ENCODE measurements at places on chromosomes 3 and 15.

DNA sequence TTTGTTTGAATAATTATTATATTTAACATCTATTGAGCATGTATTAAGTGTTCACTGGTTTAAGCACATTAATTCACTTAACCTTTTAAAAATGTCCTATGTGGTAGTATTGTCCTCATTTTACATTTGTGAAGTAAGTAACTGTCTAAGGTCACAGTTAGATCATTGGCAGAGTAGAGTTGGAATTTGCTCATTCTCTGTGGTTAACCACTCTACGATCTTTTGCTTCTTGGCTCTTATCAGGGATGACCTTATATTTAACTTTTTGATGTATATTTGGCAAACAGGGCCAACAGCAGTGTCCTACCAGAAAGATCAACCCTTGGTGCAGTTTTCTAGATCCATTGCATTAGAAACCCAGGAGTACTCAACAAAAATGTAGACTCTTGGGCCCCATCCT lies 34.0 kb downstream of the PXK start:
- DNase-seq: no peak

GRCh38 chr15:56732886-56733135 lies 498 bp downstream of the ZNF280D start:
- peak; percentile 38 for DNase-seq

DNA sequence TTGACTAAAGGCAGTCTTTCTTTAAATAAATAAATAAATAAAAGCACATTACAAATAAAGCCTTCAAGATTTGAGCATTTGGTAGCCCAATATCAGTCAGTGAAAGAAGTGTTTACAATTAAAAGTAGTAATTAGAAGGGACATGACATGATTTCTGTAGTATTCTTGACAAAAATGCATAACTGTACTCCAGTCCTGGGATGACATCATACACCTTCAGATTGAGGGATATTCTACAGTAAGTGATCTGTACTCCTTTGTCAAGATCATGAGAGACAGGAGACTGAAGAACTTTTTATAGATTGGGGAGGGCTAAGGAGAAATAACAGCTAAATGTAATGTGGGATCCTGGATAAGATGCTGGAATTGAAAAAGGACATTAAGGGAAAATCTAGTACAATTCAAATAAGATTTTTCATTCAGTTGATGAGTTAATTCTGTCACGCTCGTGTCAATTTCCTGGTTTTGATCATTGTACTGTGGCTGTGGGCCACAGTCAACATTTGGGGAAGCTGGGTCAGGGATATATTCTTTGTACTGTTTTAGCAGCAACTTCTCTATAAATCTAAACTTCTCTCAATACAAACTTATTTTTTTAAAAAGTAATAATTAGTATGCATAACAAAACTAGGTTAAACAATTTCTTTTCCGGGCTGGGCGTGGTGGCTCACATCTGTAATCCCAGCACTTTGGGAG lies 314.8 kb downstream of the PTPRG start:
- no peak for DNase-seq

- DNase-seq: peak; percentile 47
Observed at GRCh38 chr15:90873998-90874605, 5.7 kb downstream of the FURIN start.

DNA sequence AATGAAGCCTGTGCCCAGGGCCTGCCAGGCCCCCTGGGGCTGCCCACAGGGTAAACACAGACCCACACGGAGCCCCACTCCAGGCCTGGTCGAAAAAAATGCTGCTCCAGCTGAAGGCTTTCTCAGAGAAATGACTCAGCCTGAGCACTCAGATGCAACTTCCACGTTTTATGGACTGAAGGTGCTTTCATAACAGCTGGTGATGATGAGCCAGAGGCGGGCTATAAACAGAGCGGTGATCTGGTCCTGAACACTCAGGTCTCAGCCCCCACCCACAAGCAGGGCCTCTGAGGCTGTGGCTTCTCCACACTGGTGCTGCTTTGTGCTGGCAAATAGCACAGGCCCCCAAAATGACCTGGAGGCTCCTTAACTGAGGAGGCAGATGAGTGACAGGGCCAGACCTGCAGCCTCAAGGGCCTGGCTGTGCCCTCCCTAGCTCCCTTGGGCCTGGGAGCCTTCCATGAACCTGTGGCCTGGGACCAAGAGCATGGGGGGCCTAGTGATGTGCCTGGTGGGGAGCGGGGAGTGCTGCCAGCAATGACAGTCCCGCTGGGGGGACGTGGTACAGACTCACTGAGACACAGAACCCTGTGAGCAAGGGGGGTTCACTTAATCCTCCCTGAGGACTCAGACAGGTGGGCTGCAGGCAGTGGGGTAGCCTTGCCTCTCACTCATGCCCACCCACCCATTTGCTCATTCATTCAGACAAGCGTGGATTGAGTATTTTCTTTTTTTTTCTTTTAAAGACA lies 23.0 kb upstream of the FURIN start:
- DNase-seq: peak; percentile 45

DNA sequence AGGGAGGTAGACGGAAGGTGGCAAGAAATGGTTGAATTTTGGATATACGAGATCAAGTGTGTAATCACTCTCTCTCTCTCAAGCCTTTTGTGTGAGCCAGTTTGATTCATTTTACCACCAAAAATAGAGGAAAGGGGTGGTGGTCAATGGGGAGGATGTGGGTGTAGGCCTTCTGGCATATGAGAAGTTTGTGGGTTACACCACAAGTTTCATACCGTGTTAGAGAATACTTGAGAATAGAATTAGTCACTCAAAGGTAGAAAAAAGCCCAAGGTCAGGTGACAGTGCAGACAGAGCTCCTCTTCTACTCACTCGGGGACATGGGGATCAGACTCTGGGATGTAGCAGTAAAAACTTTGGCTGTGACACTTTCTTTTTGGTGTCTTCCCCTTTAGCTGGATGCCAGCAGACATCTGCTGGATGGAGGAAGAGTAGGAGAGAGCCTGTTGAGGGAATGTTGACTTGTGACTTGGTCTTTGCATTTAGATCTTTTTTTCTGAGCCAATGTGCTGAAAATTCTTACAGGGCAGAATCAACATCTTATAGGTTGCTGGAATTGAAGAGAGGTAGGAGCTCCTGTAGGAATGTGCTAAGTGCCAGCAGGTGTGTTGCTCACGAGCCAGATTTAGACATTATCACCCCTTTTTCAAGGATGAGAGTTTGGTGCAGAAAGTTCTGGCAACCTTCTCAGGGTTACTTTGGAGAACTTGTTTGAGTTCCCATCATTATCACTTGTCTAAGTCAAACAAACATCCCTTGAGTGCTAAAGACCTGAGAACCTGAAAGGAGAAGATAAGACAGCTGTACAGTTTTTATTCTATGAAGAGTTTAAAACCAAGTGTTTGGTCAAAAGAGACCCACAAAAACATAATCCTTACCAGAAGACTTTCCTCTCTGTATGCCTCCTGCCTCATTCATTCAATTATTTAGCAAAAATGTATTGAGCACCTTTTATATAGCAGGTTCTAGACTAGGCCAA lies 43.9 kb upstream of the RYK start:
- DNase-seq: no peak

DNA sequence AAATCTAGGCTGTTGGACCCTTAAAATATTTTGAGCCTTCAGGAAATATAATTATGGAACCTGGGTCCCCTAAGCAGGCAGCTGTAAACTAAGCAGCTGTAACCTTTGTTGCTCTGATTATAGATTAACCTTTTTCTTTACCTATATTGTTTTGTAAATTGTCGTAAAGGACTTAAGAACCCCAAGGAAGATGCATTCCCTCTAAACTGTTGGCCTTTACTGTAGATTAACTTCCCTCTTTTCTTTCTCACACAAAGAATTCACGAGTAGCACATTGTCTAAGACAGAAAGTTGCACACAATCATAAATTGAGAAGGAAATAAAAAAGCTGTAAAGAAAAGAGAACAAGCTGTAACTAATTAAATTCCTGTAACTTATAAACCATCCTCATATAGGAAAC lies 877.3 kb downstream of the ROBO2 start:
- no peak for DNase-seq

GRCh38 chr3:150022381-150023238 lies 51.9 kb upstream of the PFN2 start:
- no peak for DNase-seq

- no peak for DNase-seq
Observed at GRCh38 chr3:13317596-13318320, 102.4 kb downstream of the NUP210 start.

- no peak for DNase-seq
Observed at GRCh38 chr15:85314146-85314545, 66.3 kb upstream of the AKAP13 start.

GRCh38 chr3:43857361-43858293 lies 166.9 kb downstream of the ABHD5 start:
- no peak for DNase-seq

GRCh38 chr3:189488241-189488767 lies 142.9 kb upstream of the TP63 start:
- DNase-seq: no peak

DNA sequence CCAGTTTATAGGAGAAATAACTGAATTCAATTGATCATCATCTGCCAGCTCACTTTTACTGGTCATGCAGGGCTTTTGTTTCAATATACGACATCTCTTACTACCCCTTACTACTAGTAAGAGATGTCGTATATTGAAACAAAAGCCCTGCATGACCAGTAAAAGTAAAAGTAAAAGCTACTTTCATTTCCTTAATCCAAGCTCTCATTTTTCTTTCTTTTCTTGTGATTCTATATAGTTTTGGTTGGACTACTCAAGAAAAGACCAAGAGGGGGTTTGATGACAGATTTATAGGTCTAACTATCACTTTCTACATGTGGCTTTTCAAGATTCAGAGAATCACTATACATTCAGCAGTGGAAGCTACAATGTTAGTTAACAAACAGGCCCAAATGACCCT lies 1237.3 kb downstream of the ROBO2 start:
- no peak for DNase-seq

- DNase-seq: no peak
Observed at GRCh38 chr3:181694805-181695660, 16.7 kb upstream of the SOX2 start.

DNA sequence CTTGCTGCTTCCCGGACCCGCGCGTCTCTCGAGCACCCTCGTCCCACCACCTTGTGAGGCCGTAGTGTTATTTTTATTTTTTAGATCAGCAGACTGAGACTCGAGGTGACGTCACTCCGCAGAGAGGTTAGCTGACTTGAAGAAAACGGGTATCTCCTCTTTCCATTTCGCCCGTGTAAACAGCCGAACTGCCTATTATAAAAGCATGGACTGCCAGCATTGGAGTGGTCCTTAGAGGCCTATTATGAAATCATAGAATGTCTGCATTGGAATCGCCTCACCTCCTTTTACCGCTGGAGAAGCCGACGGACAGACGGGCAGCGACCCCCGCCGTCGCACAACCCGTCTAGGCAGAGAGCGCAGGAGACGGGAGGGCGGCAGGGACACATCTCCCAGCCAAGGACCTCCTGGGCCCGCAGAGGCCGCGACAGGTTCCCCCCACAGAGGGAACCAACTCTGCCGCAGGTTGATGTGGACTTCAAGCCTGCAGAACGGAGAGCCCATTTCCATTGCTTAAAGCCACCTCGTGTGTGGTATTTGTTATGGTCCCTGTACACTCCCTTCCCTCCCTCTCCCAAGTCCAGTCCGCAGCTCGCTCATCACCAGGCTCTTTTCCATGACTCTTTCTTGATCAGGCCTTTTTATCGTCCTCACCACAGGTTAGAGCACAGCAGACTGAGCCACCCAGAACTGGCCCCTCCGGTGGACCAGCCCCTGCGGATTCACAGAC lies 540 bp upstream of the PPP1R2 start:
- DNase-seq: peak; percentile 54

DNA sequence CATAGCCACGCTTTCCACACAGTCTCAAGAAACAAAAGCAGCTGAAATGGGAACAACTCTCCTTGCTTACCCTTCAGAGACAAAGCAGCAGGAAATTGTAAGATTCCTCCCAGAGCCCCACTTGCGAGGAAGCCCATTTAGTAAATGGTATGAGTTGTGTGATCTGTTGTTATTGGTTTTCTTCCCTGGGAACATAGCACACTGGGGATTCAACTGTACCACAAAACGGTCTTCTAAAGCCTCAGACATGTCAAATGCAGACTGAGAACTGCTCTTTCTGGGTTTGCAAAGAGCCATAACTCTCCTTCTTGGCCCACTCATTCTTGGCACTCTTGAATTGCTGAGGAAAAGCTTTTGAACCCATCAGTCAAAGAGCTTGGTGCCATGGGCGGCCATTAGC lies 101.0 kb upstream of the COL8A1 start:
- DNase-seq: no peak

GRCh38 chr3:50632450-50632849 lies 15.5 kb downstream of the MAPKAPK3 start:
- DNase-seq: no peak

DNA sequence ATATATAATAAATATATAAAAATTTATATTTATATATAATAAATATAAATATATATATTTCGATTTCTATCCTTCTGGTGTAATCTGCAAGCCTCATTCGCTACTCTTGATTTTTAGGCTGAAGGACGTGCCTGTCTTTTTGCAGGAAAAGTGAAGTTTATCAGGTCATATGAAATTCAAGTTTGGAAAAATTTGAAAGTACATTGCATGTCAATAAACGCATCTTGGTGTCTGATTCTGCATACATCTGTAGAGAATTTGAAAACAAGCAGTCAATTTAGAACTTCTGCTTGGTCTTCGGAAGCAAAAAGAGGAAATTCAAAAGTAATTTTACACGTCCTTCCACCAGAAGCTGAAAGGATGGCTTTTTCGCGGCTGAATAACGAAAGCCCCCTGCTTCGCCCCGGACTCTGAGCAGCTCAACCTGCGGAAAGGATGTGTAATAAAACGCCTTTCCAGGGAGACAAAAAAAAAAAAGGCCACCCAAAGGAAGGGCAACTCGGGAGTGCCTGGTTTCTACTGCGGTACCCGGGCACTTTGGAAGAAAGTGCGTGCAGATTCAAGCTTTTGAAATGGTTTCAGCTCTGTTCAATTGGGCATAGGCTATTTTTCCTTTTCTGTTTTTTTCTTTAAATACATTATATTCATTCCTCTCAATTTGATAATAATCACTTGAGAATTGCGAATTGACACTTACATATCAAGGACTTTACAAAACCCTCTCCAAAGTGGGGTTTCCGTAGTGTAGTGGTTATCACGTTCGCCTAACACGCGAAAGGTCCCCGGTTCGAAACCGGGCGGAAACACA lies 1.5 kb upstream of the MYNN start:
- DNase-seq: peak; percentile 74

DNA sequence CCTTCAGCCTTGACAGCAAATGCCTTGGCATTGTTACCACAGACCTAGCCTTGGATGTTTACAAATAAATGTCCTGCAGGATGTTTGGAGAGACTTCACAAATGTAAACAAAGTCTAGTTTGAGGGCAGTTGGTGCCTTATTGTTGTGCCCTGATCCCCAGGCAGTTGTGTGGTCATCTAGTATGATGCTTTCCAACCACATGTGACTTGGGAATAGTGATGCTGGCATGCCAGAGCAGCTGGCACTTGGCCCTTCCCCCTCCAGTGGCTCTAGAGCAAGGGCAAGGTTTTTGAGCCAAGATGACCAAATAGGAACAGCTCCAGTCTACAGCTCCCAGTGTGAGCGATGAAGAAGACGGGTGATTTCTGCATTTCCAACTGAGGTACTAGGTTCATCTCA lies 258.2 kb downstream of the ADAMTS17 start:
- DNase-seq: no peak

- DNase-seq: no peak
Observed at GRCh38 chr15:47786371-47786770, 69.1 kb downstream of the SEMA6D start.

- no peak for DNase-seq
Observed at GRCh38 chr3:185422677-185423076, 59.7 kb downstream of the MAP3K13 start.
